Endodermal cell (in vitro differentiated cells): ENCODE measurements at places on chromosomes 4 and X.
A peak's percentile ranks its signal among the peaks of the same experiment; 100 is the strongest.

DNA sequence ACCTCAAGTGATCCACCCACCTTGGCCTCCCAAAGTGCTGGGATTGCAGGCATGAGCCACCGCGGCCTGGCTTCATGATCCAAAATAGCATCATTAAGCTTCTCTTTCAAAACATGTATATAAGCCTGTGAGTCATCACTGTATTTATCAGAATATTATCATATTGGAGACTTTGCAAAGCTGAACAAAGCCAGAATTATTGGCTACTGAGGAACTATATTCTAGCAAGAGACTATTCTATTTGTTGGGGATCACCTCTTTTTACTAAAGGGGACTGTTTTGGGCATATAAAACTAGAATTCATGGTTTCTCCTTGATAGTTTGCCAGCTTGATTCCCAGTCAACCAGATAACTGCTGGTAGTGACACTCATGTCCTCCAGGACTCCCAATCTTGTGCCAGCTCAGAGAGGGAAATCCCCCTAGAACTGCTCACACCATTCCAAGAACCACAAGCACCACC is 40.1 kb downstream of the TET2 start:
- no peak for DNase-seq

GRCh38 chr4:1644891-1645657 is 39.0 kb downstream of the FAM53A start:
- DNase-seq = peak; percentile 69

- DNase-seq = no peak
Observed at GRCh38 chr4:97998203-97998602, 145.1 kb downstream of the STPG2 start.

DNA sequence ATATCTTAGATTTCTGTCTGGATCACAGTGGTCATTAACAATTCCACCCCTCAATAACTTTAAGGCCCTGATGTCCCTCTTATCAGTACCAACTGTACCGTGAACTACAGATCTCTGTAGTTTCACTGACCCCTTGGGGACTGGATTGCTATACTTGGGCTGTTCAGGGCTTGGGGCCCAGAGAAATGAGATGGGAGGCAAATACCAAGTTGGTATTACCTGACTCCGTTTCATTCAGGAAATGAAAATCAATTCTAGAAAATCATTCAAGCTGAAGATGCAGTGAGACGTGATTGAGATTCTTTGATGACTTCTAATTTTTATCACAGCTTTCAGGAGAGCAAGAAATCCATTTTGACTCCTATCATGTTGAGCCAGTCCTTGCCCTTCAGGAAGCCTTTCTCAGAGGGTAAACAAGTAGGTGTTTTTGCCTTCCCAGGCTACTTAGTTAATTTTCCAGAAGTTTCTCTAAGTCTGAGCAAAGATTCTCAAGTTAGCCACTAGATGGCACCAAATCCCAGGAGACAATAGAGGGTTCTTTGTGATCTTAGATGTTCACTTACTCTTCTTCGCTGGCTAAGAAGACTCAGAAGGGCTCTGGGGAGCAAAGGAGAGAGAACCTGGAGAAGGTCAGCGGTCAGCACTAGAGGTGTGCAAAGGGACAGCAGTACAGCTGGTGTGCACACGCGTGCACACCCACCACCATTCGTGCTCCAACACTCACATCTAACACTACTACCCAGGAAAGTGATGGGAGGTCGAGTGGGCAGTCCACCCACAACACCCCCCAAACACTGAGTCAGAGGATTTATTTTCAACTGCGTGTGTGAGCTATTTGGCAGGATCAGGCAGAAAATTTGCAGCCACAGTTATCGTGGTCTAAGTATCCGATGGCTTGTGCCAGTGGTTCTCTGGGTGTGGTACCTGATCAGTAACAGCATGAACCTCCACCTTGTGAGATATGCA is 7.4 kb downstream of the HNRNPH2 start:
- DNase-seq = peak; percentile 59

GRCh38 chrX:140712413-140713173 is 3.0 kb downstream of the LINC00632 start:
- peak; percentile 84 for DNase-seq

DNA sequence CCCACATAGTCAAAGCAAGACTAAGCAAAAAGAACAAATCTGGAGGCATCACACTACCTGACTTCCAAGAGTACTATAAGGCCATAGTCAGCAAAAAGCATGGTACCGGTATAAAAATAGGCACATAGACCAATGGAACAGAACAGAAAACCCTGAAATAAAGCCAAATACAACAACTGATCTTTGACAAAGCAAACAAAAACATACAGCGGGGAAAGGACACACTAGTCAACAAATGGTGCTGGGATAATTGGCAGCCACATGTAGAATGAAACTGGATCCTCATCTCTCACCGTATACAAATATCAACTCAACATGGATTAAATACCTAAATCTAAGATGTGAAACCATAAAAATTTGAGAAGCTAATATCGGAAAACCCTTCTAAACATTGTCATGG is 819.3 kb upstream of the FRG1 start:
- no peak for DNase-seq

DNA sequence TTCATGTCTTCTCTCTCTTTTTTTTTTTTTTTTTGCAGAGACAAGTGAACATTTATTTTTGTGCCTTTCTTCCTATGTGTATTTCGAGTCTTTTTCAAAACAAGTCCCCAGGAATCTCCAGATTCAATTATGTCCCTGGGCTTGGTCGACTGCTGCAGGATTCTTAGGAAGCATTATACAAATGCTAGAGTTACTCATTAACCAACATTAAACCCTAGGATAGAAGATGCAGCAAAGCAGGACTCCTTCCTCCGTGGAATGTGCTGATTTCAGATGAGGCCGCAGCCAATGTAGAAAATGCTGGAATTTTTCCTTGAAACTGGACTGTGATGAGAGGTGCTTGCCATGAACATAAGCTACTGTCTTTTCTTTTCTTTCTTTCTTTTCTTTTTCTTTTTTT is 3.4 kb downstream of the ZNF81 start:
- no peak for DNase-seq

GRCh38 chrX:9458516-9459078 is 6.3 kb upstream of the TBL1X start:
- DNase-seq = no peak

GRCh38 chr4:113389160-113389559 is 339.7 kb downstream of the ANK2 start:
- no peak for DNase-seq

GRCh38 chr4:134189480-134189879 is 12.1 kb downstream of the PABPC4L start:
- no peak for DNase-seq

- no peak for DNase-seq
Observed at GRCh38 chrX:118259213-118259612, 86.7 kb upstream of the WDR44 start.

DNA sequence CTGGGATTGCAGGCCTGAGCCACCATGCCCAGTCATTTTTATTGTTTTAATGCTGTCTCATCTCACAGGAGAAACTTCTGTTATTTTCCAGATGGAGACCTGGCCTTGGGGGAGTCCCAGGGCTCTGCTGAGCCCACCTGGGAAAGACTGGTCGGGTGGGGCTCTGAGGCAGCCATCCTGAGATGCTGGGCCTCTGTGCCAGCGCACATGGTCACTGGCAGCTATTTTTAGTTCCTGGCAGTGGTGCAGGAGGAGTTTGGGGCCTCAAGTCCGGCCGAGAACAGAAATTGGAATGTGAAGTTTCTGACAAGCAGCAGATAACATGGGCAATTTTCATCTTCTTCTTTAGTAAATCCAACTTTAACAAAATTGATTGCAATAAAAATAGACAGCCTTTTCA is 44.5 kb downstream of the SORCS2 start:
- no peak for DNase-seq
